ENCODE measurements at places on chromosomes 3 and 15.

DNA sequence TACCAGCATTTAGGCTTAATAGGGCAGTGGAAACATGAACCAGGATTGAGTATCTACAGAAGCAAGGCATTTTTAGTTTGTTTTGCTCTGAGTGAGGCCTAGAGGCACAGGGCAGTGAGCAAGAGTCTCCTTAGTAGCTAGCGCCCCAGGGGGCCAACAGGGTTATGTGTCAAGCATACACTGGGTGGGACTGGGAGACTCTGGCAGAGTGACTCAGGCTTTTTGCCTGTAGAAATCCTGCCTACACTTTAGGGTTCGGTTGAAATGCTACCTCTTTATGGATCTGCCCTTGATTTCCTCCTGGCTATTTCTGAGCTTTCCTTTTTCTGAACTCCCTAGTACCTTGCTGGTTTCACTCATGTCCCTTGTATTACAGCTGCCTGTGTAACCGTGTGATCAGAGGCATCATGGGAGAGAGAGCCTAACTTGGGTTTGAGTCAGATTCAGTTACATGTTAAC is 72.2 kb downstream of the TOP2B start:
- no peak for DNase-seq

GRCh38 chr3:119700269-119700919 is 2.4 kb upstream of the CFAP91 start:
- no peak for DNase-seq

DNA sequence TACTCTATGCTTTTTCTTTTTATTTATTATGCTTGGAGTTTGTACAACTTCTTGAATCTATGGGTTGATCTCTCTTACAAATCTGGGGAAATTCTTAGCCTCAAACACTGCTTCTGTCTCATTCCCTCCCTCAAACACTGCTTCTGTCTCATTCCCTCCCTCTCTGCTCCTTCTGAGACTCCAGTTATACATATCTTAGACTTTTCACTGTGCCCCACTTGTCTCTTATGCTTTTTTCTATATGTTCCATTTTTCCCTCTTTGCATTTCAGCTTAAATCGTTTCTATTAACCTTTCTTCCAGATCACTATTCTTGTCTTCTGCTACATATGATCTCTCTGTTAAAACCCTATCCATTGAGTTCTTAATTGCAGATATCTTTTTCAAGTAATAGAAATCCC is 50.4 kb downstream of the RFTN1 start:
- DNase-seq = no peak

GRCh38 chr15:77838595-77838994 is 205.9 kb upstream of the LINGO1 start:
- no peak for DNase-seq

GRCh38 chr3:114437897-114438296 is 144.1 kb downstream of the TIGIT start:
- no peak for DNase-seq

GRCh38 chr3:134035836-134036235 is 6.1 kb upstream of the SLCO2A1 start:
- no peak for DNase-seq

- no peak for DNase-seq
Measured at GRCh38 chr3:196537319-196537984, 22.3 kb upstream of the SMCO1 start.

DNA sequence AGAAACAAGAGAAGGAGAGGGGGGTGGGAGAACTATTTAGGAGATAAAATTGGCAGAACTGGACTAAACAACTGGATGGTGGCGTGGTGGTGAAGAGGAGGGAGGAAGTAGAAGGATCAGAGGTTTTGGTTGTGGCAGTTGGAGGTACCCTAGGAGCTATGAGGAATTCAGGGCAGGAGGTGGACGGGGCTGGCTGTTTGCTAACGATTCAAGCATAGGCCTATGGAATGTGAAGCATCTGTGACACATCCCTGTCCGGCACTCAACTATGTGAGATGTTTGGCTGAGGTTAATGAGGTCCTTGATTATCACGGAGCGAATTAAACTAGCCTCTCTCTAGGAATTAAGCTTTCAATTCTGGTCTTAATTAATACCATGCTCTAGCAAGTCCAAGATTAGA is 13.5 kb downstream of the TARS3 start:
- DNase-seq = no peak

DNA sequence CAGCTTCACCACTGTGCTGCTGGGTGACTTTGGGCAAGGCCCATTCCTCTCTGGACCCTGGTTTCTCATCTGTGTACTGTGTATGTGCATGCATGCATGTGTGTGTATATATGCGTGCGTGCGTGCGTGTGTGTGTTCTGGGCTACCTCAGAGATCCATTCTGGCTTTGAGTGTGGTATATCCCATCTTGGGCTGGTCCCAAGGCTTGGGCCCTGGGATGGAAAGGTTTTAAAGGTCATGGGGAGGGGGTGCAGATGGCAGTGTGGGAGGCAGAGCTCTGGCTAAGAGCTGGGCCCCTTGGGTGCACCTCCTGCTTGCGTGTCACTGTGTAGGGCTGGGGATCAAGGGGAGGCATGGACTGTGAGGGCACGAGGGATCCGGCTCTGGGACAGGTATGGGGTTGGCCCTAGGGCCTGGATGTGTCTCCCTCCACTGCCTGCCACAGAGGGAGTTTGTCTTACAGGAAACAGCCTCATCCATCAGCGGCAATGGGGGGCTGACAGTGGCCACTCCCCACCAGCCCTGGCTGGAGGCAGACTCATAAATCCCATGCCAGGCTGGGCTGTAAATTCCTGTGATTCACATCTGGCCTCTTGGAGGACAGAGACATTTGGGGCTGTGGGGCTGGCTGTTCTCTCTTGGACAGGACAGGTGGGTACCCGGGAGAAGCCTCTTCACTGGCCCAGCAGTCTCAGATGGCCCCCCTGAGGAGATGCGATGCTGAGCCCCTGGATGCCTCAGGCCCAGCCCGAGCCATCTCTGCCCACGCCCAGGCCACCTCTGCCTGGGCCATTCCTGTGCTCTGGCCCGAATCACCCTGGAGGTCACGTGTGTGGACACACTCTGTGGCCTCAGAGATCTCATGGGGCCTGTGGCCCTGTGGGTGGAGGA is 21.4 kb upstream of the CSPG4 start:
- DNase-seq = no peak

GRCh38 chr15:59993950-59994401 is 10.1 kb upstream of the FOXB1 start:
- no peak for DNase-seq

DNA sequence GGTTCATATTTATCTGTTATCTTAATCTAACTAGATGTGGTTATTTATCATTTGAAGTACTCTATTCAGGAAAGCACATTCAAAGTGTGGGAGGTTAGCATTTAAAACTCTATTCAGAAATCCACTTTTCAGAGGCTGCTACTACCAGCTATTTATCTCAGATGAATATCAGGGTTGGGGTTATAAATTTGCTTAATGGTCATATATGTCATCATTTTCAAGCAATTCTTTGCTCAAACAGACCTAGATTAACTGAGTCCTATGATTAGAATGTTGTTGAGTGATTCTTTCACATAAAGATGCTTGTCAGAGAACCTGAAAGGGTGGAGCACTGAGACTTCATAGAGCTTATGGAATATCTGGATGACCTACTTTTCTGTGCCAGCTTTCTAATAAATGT is 436.9 kb upstream of the TGFBR2 start:
- no peak for DNase-seq

GRCh38 chr3:152430223-152431002 is 161.7 kb downstream of the MBNL1 start:
- no peak for DNase-seq

GRCh38 chr3:169103951-169104941 is 559.3 kb downstream of the MECOM start:
- DNase-seq = no peak

DNA sequence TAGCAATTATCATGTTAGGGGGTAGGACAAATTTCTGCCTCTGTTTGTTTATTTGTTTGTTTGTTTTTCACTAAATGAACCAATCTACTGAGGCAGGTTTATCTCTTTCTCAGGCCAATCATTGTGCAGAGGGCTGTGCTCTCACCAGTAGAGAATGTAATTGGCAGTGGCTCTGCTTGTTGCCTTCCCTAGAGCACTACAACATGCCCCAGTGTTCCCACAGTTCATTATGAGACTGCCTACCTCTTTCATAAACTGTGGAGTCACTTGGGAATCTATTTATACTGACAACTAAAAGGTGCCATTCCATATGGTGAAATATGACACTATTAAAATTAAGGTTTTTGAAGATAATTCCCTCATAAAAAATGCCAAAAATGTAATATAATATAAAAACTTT is 196.3 kb upstream of the ALCAM start:
- no peak for DNase-seq

GRCh38 chr3:38657369-38657768 is 7.9 kb upstream of the SCN5A start:
- no peak for DNase-seq

DNA sequence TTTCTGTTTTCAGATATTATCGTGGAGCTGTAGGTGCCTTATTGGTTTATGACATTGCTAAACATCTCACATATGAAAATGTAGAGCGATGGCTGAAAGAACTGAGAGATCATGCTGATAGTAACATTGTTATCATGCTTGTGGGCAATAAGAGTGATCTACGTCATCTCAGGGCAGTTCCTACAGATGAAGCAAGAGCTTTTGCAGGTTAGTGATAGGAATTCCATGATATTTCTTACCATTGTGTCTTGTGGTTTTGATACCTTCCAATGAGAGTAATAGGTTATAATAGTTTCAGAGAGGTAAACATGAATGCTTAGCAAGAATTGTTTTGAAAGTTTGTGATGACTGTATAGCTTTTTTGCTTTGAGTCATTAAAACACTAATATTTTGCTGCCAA is 8.5 kb downstream of the RAB11A start:
- no peak for DNase-seq

DNA sequence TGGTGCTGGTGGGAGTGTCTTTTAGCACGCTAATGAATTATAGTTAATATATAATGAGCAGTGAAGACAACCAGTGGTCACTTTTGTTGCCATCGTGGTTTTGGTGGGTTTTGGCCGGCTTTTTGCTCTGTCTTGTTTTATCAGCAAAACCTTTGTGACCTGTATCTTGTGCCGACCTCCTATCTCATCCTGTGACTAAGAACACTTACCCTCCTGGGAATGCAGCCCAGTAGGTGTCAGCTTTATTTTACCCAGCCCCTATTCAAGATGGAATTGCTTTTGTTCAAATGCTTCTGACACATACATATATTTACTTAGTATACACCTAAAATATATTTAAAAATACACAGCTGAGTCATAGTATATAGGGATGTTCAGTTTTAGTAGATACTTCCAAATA is 770.3 kb downstream of the PDCD6IP start:
- DNase-seq = no peak

DNA sequence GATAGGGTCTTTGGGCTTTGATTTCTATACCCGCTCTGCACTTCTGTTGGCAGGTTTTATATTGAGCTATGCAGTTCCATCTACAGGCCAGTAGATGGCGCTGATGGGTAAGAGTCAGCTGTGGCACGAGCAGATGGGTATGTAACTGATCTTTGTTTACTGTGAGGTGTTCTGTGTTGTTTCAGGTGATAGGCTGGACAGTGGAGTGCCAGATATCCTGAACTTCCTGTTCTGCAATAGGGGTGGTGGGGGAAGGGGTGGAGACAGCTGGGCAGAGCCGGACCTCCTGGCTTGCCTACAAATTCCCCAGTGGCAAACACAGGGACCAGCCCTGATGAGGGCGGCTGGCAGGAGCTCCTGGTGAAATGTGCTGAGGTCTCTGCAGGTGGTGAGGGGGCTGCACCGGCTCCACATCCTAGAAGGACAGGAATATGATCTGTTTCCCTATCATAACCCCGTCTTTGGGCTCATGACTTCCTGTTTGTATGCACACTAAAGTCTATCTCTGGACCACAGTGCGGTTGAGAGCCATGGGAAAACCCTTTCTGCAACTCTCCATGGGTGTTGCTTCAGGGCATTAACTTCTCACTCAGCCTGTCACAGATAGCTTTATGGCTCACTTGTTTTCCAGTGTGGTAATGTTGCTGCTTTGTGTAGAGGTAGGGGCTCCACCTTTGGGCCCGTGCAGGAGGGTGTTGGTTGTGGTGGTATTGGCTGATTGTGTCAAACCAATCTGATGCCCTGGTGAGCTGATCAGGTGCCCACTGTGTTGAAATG is 13.4 kb upstream of the FAM98B start:
- DNase-seq = no peak

- DNase-seq = no peak
Measured at GRCh38 chr15:56042031-56042430, 48.6 kb upstream of the NEDD4 start.

DNA sequence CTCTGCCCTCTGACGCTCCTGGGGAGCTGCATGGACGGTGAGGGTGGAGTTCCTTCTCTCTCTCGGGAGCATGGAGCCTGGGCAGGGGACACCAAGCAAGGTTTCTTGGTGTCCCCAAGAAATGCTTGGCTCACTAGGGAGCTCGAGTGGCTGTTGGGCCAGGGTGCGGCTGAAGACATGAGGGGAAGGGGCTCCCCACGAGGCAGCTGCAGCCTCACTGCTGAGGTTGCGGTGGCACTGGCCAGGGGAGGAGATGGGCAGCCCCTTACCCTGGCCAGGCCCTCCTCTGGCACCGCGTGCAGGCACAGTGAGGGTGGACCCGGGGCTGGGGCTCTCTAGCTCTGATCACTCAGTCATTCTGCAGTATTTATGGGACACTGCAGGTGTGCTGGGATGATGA is 43.5 kb upstream of the SLC41A3 start:
- DNase-seq = no peak

DNA sequence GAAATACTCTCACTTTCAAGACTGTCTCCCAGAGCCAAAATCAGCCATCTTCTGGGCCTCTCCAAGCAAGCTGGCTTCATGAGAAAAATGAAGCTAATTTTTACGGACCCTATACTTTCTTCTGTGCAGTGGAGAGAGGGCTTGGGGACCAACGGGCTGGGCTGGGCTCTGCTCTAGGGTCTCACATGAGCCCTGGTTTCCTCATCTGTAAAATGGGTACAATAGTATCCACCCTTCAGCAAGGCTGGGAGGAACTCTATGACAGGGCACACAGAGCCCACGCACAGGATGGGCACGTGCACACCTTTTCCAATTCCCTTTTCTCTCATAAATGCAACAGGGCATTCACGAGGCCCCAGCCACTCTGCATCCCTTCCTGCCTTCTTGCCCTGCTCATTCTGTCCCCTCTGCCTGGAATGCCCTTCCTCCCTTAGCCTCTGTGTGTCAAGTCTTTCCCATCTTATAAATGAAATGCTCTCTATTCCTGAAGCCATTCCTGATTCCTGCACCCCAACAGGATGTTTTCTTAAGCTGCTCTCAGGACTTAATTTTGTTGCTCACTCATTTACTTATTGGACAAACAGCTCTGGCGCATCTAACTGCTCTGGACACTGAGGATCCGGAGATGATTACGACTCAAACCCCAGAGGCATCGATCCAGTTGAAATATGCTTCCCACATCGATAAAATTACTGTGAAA is 32.9 kb upstream of the SEC13 start:
- no peak for DNase-seq

- no peak for DNase-seq
Measured at GRCh38 chr3:11002371-11002807, 9.8 kb downstream of the SLC6A1 start.

- DNase-seq = no peak
Measured at GRCh38 chr3:147422196-147422595, 13.0 kb downstream of the ZIC1 start.

GRCh38 chr15:65906396-65906795 is 37.1 kb downstream of the RAB11A start:
- DNase-seq = no peak

- DNase-seq = no peak
Measured at GRCh38 chr3:139364549-139364948, 20.7 kb downstream of the MRPS22 start.

Measured in cortex of kidney (tissue), 1 donor.